Activated CD4-positive, alpha-beta T cell treated with anti-CD3 and anti-CD28 coated beads, Interleukin-2, amount 50 U/mL, for 1 hour (primary cell): ENCODE measurements at places on chromosomes 13 and 19.

GRCh38 chr13:79585033-79585432 lies 104.1 kb downstream of the NDFIP2 start:
- DNase-seq = no peak

- no peak for DNase-seq
Observed at GRCh38 chr19:40147693-40148347, 43.4 kb upstream of the MAP3K10 start.

- no peak for DNase-seq
Observed at GRCh38 chr13:50840284-50840683, 3.2 kb downstream of the DLEU7 start.

DNA sequence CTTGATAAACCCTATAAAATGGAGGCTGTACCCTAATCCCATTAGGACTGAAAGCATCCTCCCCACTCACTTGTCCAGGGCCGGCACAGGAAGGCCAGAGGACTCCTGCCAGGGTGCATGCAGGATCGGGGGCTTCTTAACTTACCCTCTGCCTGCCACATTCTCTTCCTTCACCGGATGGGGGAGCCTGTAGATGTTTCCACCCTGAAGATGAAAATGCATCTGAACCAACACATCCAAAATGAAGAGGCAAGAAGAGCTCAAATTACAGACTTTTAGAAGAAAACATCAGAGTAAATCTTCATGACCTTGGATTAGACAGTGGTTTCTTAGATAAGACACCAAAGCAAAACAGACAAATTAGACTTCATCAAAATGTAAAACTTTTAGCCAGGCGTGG lies 25.9 kb upstream of the NAPA start:
- DNase-seq = no peak

DNA sequence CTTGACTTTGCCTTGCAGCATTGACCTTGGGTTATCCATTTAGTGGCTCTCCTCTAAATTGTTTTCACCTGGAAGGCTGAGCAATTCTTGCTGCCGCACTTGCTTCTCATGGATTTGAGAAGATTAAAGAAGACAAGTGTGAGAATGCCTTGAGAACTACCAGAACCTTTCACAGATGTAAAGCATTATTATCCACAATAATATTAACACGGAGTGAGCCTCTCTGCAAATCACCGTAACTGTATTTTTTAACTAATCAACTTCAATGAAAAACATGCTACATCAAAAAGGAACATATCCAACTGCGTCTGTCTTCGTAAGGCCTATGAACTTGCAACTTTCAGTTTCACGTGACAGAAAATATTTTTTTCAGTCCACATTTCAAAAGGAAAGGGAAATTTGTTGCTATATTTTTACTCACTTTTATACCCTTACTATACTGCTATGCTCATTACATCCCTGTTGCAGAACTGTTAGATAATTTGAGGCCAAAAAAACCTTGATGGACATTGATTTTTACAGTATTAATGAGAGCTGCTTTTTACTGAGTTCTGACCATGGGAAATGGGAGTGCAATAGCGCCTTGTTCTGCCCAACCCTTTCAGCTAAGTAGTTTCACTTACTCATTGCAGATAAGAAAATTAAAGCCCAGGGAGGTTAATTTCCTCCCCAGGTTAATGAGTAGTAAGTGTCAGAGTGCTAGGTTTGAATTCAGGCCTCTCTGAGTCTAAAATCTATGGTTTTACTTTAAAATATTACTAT lies 93.8 kb upstream of the RAP2A start:
- DNase-seq = no peak

DNA sequence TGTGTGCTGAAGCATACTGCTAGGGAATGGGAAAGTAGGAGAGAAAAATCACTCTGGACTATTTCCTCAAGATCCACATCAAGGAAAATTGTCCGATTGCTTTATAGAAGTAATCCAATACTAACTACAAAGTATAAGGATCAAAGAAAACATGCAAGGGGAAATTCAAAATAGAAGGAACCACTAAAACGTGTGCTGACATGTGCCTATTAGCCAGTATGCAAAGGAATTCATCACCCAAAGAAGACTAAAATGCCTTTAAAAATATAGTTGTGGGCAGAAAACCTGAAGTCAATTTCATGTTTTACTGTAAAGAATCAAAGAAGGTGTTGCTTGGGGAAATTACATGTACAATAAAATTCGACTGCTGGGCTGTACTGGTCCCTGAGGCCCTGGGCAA lies 14.3 kb downstream of the DLEU7 start:
- no peak for DNase-seq

- DNase-seq = peak; percentile 66
Observed at GRCh38 chr19:18700501-18701249, 17.2 kb downstream of the CRTC1 start.

DNA sequence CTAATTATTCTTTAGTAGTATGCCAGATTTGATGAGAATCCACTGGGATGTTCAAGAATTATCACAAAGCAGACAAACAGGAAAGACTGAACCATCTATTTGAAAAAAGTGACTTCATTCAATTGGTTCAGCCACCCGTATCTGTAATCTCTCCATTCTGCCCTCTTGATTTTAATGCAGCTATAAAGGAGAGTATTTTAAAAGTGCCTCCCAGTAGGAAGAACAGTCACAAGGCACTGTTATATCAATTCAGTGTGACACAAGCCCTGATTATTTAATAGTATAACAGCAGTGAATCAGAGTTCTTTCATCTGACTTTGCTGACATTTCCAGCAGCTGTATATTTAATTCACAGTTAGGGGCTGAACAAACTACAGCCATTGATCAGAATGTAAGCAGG lies 77.3 kb upstream of the SLAIN1 start:
- DNase-seq = no peak

GRCh38 chr19:31537136-31537535 lies 187.9 kb upstream of the TSHZ3 start:
- DNase-seq = no peak

- no peak for DNase-seq
Observed at GRCh38 chr19:4737955-4738600, 14.4 kb upstream of the DPP9 start.

DNA sequence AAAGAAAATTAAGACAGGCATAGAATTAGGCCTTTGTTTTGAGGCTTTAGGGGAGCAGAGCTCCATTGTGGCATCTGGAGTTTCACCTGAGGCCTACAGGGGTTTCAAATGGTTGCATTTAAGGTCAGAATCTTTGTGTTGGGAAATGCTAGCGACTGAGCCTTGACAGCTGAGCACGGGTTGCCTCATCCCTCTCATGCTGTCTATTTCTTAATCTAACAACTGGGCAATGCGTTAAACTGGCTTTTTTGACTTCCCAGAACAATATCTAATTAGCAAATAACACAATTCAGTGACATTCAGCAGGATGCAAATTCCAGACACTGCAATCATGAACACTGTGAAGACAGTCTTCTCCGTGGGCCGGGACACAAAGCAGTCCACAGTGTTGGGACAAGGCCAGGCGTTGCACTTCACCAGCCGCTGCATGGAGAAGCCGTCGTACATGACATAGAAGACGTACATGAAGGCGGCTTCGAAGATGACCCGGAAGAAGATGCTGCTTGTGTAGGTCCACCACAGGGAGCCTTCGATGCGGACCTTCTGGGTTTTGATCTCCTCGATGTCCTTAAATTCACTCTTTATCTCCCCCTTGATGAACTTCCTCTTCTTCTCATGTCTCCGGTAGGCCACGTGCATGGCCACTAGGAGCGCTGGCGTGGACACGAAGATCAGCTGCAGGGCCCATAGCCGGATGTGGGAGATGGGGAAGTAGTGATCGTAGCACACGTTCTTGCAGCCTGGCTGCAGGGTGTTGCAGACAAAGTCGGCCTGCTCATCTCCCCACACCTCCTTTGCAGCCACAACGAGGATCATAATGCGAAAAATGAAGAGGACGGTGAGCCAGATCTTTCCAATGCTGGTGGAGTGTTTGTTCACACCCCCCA lies 3.8 kb downstream of the GJB2 start:
- DNase-seq = no peak

GRCh38 chr19:48650974-48651682 lies 5.1 kb upstream of the CA11 start:
- no peak for DNase-seq

DNA sequence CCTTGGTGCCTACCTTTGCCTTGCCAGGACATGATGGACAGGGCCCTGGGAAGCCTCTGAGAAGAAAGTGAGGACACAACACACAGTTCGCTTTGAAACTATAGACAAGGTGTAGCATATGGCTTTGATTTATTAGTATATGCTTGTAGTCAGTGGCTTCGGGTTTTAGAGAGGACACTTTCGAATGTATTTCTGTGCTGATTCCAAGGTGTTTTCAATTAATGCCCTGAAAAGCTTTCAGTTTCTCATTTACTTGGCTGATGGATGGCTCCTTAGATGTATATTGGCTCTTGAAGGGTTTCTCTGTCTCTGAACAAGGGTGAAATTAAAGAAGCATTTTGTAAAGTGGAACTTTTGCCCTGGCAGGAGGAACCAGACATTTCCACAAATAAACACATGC lies 106.9 kb downstream of the POSTN start:
- DNase-seq = no peak

GRCh38 chr13:113121928-113122471 lies 599 bp upstream of the F10 start:
- no peak for DNase-seq

GRCh38 chr19:50486823-50487515 lies 10.3 kb upstream of the GARIN5A start:
- peak; percentile 59 for DNase-seq

DNA sequence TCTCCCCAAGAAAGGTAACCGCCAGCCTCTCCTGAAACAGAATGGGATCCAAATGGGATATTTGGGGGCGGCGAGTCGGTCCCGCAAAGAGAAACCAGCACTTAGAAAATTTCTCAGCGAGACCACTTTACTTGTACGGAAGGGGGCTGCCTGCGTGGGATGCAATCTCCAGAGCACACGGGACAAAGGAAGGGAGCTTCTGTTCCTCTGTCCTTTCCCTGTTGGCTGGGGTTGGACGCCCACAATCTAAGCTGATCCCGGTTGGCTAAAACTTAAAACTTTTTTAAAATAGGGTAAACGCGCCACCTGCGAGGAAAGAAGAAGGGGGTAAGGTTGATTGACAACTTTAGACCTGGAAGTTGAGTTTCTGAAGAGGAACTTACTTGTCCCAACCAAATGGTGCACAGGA lies 826 bp upstream of the BSG start:
- DNase-seq = no peak

DNA sequence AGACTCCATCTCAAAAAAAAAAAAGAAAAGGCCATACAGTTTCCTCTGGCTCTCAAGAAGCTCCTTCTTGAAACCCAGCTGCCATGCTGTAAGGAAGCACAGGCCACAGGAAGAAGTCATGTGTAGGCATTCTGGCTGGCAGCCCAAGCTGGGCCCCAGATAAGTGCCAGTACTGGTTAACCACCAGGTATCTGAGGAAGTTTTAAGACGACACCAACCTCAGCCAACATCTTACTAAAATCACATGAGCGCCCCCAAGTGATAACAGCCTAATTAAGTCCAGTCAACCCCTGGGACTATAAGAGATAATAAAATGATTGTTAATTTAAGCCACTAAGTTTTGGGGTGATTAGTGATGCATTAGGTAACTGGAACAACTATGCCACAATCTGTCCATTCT lies 27.4 kb upstream of the AKT2 start:
- no peak for DNase-seq

DNA sequence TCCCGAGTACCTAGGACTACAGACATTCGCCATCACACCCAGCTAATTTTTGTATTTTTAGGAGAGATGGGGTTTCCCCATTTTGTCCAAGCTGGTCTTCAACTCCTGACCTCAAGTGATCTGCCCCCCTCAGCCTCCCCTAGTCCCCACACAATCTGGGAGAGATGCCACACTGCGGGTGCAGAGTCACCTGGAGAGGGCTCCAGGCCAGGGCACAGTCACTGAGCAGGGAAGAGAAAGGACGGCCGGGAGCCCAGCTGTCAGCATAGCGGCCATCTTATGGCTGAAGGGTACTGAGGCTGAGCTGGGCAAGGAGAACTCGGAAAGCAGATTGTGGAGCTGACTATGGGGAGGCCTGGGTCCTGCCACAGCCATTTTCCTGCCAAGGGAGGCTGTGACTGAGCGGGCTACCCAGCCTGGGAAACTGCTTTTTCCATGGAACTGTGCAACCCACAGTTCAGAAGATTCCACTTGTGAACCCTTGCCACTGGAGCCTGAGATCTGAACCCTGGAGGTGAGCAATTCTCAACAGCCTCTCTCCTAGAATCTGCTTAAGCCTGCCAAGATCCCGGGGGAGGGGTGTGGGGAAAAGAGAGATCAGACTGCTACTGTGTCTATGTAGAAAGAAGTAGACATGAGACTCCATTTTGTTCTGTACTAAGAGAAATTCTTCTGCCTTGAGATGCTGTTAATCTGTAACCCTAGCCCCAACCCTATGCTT lies 109.2 kb downstream of the ZNF486 start:
- no peak for DNase-seq

GRCh38 chr13:67091603-67092002 lies 138.5 kb downstream of the PCDH9 start:
- DNase-seq = no peak
